Activated CD4-positive, alpha-beta T cell treated with anti-CD3 and anti-CD28 coated beads, Interleukin-2, amount 50 U/mL, for 48 hours (primary cell): ENCODE measurements at places on chromosomes 6 and 20.

- no peak for DNase-seq
Measured at GRCh38 chr6:1230689-1231605, 81.0 kb upstream of the FOXQ1 start.

DNA sequence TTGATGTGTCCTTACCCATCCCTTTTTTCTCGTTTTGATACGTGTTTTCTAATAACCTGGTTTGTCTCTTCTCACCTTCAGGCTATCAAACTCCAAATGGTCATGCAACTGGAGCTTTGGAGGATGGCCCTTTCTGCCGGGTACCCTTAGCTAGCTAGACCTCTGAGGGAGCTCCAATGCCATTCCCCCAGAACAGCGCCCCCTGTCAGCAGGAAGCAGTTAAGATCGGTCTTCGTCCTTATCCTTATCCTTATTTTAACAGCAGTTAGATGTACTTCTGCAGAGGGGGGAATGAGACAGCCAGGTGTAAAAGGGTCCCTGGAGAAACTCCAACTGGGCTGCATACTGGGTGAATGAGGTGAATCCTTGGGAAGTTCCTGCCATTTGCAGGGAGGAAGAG is 37.2 kb downstream of the SEL1L2 start:
- DNase-seq = no peak

DNA sequence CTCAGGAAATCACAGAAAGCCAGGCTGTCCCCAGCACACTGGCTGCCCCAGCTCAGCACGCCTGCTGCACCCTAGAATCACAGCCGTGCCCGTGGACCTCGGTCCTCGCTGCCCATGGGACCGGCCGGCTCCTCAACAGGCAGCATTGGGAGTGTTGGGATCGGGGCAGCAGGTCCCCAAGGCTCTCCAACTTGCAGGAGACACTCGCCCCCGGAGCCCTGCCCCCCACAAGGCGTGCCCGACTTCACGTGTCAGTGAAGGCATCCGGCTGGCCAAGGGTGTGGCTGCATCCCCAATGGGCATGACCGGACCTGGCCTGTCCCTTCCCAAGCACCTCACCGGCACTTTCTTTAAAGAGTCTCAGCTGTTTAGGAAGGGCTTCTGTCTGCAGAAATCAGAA is 3.0 kb upstream of the NTSR1 start:
- DNase-seq = no peak

- no peak for DNase-seq
Measured at GRCh38 chr6:137751768-137752560, 115.1 kb upstream of the TNFAIP3 start.

- DNase-seq = peak; percentile 35
Measured at GRCh38 chr6:90000864-90001731, 106.8 kb downstream of the GJA10 start.

DNA sequence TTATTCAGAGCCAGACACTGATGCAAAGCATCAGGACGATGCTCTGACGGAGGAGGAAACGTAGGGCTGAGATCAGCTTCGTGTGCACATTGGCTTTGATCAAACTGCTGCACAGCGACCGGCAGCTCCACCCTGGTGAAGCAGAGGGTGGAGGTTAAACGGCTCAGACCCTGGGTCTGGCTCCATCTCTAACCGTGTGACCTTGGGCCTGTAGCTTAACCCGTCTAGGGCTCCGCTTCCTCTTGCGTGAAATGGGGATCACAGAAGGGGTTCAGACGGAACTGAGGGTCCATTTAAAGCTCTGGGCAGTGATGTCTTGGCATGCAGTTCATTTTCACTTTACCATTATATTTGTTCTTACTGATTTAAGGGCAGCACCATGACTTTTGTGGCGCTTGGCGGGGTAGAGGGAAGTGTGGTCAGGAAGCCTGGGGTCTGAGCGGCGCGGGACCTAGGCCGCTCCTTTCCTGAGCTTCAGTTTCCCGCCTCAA is 644 bp downstream of the RBL1 start:
- DNase-seq = peak; percentile 47
